ENCODE measurements at places on chromosomes 6 and 20.
A peak's percentile ranks its signal among the peaks of the same experiment; 100 is the strongest.

DNA sequence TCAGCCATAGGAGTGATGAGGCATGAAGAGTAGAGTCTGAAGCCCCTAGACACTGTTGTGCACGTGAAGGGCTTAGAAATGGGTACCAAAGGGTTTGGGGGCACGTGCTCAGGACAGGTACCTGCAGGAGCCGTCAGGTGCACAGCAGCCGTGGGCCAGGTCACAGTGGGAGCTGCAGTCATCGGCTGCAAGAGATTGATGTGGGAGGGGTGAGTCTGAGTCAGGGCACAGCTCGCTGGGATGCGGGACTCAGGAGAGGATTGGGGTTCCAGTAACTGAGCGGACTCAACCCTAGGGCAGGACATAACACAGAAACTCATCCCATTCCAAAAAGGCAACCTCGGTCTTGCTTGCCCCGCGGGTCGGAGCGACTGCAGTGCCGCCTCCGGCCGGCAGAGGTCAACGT, 1.1 kb downstream of the DLK2 start:
- DNase-seq = no peak

- no peak for DNase-seq
Observed at GRCh38 chr6:166926748-166927147, 29.6 kb downstream of the RNASET2 start.

- no peak for DNase-seq
Observed at GRCh38 chr6:132404736-132405135, 3.5 kb upstream of the MOXD1 start.

GRCh38 chr6:44036196-44036595, 91.1 kb downstream of the MRPL14 start:
- DNase-seq = no peak

DNA sequence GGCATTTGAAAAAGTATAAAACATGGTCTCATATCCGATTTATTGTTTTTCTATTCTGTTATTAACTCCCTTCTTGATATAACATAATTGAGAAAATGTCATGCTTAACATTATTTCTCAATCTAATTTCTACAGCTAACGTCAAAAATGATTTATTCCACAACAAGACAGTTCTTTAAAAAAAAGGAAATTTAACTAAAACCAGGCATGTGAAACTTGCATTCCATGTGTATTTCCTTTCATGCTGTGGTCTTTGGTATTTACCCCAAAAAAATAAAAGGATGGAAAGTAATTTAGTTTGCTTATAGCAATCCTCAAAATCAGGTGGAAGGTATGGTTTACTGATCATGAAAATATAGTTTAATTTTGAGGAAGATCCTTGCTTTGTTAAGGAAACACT, 142.8 kb downstream of the COL21A1 start:
- DNase-seq = no peak

DNA sequence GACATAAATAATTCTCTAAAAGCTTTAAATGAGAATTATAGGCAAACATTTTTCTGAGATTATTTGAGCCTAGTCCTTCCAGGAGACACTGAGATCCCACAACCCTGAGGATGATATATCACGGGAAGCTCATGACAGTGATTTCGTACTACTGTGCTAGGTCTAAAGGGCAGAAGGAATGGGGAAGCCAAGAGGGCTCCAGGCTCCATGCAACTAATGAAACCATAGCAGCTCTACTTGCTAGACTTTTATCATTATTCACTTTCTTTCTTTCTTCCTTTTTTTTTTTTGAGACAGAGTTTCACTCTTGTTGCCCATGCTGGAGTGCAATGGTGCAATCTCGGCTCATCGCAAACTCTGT, 57.3 kb upstream of the SGK1 start:
- no peak for DNase-seq

DNA sequence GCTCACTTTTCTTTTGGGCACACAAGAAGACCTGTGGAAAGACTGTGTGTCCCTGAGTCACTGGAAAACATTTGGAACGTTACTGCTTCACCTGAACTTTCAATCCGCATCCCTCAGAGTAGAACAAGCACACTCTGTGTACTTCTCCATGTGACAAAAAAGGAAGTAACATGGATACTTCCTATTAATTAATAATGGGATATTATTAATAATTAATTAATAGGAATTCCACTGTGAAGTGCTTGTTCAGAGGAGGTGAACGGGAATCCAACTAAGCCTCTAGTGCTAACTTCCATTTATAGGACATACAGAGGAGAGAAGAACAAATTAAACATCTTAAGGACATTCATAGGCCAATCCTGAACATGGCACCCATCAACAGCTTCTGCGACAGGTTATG, 407.8 kb downstream of the SYNE1 start:
- no peak for DNase-seq

GRCh38 chr20:37907330-37907676, 4.4 kb downstream of the VSTM2L start:
- DNase-seq = no peak

DNA sequence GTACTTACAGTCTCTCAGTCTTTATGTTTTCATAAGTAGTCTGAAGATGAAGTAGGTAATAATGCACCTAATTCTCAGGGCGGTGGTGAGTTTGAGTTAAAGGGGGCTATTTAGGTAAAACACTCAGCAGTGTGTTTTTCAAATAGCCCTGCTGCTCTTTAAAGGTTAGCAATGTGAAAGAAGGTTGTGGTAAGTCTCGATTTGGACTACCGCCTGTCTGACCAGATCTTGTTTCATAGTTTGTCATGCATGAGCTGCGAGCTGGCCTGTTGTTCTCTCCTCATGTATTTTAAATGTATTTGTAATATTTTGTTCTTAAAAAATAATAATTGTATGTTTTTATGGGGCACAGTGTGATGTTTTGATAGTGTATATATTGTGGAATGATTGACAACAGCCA, 340.2 kb downstream of the DHX35 start:
- no peak for DNase-seq

- no peak for DNase-seq
Observed at GRCh38 chr20:46770330-46771194, 61.1 kb downstream of the SLC2A10 start.

GRCh38 chr6:6820641-6821238, 232.2 kb downstream of the LY86 start:
- DNase-seq = peak; percentile 15

DNA sequence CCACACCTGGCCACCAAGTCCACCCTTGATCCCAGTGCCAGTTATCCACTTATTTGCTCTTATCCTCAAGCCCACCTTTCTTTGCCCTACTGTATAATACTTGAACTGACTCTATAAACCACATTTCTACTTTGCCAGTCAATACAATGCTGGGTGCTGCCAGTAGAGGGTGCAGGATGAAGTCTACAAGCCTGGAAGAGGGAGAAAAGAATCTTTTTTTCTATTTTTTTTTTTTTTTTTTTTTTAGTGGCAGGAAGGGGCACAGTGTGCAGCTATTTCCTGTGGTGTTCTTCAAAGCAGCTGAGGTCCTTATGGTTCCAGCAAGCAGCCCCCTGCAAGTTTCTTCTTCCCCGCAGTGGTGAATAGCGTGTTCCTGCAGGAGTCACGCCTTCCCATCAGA, 22.2 kb upstream of the GABRR1 start:
- no peak for DNase-seq

- no peak for DNase-seq
Observed at GRCh38 chr6:163086624-163086920, 327.9 kb upstream of the QKI start.

- no peak for DNase-seq
Observed at GRCh38 chr6:22017766-22018165, 279.1 kb downstream of the PRL start.

GRCh38 chr6:111949546-111949945, 76.3 kb upstream of the FYN start:
- DNase-seq = no peak

- DNase-seq = no peak
Observed at GRCh38 chr6:90251295-90251992, 45.2 kb downstream of the BACH2 start.

- DNase-seq = no peak
Observed at GRCh38 chr6:139877828-139878405, 503.5 kb upstream of the CITED2 start.

DNA sequence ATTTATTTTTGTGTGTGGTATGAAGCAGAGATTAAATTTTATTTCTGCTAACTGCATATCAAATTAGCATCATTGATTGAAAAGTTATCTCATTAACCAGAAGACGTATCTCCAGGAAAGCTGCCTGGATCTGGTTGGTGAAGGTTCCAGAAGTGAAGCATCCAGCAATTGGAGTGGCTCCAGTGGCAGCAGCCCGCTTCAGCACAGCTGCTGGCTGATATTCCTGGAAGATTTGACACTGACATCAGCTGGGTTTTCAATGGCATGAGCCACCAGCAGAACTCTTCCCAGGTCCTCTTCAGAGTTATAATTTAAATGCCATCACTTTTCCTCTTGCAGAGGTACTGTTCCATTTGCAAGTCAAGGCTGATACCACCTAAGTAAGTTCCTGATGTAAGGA, 363.5 kb downstream of the BCKDHB start:
- DNase-seq = no peak

- DNase-seq = no peak
Observed at GRCh38 chr6:106107043-106107613, 21.0 kb downstream of the PRDM1 start.

DNA sequence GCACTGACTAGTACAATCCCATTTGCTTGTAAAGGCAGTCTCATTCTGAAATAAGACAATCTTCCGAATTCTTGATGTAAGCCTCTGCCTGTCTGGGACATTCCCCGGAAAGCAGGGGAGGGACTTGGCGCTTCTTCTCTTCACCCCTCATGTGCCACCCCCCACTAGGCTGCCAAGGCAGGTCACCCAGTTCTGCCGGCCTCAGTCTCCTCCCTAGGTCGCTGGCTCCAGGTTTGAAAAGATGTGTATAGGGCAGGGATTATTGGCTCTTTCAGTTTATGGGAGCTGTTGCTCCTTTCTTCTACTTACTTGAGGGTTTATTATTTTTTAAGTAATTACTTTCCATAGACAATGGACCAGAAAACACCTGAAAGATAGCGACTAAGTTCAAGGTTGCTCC, 158.1 kb upstream of the RPS6KA2 start:
- DNase-seq = no peak

Data from NCI-H1092 (cell line).